NCI-H1048 (cell line): ENCODE measurements at places on chromosomes 6 and 20.

- no peak for DNase-seq
These were observed 1.6 kb downstream of the SRPK1 start for GRCh38 chr6:35919085-35919826.

DNA sequence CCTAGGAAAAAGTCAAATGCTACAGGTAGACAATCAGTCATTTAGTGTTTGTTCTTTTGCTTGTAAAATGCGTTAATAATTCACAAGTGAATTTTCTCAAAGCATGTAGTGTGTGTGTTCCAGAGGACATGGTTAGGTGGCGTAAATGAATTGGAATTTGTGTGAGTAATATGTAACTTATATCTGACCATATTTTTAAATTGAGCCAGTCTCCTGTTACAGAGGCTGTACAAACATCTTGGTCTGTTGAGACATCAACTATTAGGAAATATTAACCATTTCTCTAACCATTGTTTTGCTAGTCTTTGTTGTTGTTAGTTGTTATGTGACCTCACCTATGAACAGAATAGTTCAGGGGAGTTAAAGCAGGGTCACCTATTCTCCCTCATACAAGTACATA, 22.7 kb downstream of the MCM8 start:
- DNase-seq, result no peak

DNA sequence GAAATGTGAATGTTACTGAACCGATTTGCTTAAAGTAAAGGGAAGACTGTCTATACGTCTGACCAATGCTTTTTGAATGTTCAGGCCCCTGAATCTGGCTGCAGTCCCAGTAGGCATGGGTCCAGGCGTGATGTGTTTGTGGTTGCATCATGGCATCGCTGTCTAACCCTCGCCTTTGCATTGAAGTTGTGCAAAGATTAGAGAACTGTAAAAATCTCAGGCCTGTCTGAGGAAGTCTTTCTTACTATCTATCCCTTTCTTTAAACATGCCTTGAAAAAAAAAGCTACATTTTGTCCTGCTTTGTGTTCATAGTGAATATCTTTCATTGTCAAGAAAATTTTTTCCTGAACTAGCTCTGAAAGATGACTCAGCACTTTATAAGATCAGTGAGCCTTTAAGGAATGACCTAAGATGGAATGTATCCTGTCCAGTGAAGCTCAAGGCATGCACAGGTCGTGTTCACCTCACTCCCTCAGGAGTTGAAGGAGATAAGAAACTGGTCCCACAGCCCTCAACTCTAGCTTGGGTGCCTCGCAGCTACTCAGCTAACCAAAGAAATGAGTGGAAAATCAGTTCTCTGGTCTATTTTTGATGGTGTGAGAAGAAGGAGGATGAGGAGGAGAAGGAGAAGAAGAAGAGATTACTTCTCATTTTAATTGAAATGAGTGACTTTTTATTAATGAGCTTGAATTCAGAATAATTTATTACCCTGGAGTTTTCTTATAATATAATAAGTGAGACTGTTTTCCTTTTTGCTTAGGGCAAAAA, 48.6 kb downstream of the TPD52L1 start:
- no peak for DNase-seq

DNA sequence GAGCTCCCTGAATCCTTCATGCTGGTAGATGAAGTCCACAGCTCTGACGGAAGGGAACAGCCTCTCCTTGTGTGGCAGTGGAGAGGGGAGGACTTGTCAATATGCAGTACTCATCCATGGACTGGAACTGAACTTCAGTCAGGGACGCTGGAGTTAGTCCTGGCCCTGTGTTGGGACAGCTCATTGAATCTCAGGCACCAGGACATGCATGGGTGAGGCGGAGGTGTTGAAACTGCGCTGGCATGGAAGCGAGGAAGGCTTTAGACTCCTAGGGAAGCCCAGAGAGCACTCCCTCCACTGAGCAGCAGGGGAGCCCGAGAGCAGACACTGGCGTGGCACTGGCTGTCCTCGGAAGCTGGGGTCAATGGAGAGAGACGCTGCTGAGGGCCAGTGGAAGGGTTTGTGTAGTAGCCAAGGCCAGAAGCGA, 161.3 kb upstream of the GGTLC1 start:
- no peak for DNase-seq

- no peak for DNase-seq
These were observed 417.3 kb upstream of the MARCKS start for GRCh38 chr6:113439866-113440265.

GRCh38 chr20:54622333-54623295, 147.2 kb downstream of the DOK5 start:
- no peak for DNase-seq

- no peak for DNase-seq
These were observed 104.4 kb upstream of the TAB2 start for GRCh38 chr6:149212892-149213801.

- no peak for DNase-seq
These were observed 148.2 kb downstream of the BMP7 start for GRCh38 chr20:57118107-57118769.

GRCh38 chr20:5654557-5654956, 95.6 kb upstream of the SHLD1 start:
- no peak for DNase-seq

- DNase-seq, result no peak
These were observed 224.9 kb upstream of the SYNCRIP start for GRCh38 chr6:85867595-85867994.

DNA sequence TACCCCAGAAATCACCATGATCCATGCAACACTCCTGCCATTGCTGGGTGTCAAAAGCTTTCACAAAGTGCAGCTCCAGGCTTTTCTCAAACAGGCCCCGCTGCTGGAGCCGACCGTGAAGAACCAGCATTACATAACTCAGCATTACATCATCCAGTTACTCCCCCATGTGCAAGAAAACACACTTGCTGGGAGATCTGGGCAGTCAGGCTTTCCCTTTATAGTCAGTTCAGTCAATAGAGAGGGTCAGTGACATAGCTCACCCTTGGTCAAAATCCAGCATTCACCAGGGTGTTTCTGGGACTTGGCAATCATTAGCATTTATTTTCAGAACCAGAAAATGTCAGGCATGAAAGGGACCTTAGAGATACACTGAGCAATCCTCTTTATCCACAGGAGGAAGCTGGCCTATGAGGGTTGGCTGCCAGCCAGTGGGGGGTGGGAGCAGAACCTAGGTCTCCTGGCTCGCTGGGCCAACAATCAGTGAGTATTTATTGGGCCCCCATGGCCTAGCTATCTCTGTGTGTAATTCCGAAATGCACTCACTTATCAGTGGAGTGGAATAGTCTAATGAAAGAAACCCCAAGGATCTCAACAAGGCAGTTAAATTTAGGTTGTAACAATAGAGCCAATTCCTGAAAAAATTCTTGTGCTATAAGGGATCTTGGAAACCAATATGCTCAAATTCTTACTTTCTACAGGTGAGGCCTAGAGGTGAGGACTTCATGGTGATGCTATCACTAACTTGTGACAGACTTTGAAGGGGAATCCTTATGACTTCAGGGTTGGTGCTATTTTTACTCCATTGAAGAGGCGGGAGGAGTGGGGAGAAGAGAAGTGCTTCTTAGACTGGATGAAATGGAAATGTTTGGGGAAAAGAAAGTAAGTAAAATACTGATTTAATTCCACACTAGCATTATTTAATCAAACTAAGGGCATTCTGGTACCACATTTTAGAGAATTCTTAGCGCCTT, 54.6 kb downstream of the LYRM4 start:
- DNase-seq, result no peak

DNA sequence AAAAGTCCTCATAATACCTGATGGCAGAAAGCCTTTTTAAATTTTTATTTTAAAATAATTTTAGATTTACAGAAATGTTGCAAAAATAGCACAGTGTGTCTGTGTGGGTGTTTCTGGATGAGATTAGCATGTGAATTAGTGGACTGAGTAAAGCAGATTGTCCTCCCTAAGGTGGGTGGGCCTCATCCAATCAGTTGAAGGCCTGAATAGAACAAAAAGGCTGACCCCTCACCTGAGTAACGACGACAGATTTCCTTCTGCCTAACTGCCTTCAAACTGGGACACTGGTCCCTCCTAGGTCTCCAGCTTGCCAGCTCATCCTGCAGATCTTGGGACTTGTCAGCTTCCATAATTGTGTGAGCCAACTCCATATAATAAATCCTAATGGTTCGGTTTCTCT, 54.2 kb downstream of the FAXC start:
- DNase-seq, result no peak

DNA sequence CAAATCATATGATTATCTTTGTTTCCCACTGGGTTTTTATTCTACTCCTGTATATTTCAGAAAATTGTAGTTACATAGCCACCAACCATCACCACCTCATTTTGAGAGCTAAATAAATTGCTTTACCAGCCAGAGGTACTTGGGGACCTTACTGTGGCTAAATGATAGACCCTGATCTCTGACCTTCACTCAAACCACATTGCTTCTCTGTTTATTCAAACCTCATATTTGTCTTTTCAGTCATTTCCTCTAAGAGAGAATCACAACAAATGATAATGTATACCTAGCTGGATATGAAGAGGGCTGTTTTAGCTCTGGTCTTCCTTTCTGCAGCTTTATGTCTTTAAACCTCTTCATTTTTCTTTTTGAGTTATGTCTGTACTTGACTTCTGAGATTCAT, 142.8 kb downstream of the ADGB start:
- DNase-seq, result no peak

GRCh38 chr6:17130786-17131185, 28.9 kb downstream of the STMND1 start:
- DNase-seq, result no peak

DNA sequence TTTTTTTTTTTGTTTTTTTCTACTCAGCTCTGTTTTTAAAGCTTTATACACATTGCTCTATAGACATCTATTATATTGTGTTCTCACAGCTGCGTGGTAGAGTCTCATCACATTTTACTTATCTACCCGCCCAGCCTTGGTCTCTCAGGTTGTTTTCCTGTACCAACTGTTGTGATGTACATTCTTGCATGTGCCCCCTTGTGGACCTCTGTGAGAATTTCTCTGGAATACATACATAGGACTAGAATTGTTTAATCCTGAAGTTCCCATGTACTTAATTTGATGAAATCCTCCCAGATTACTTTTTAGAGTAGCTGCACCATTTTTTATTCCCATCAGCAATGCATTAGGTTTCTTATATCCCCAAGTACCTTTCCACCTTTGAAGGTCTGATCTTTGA, 40.4 kb upstream of the TINAG start:
- DNase-seq, result no peak

DNA sequence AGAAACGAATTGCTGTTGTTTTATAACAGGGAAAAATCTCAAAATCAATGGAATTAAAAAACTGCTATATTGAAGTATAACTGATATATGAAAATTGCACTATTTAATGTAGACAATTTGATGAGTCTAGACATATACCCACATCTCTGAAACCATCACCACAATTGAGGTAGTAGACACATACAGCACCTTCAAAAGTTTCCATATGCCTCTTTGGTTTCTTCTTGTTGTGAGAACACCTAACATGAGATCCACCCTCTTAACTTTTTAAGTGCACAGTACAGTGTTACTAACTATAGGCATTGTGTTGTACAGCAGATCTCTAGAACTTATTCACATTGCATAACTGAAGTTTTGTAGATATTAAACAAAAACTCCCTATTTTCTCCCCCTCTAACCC, 14.0 kb upstream of the SLC17A5 start:
- no peak for DNase-seq

DNA sequence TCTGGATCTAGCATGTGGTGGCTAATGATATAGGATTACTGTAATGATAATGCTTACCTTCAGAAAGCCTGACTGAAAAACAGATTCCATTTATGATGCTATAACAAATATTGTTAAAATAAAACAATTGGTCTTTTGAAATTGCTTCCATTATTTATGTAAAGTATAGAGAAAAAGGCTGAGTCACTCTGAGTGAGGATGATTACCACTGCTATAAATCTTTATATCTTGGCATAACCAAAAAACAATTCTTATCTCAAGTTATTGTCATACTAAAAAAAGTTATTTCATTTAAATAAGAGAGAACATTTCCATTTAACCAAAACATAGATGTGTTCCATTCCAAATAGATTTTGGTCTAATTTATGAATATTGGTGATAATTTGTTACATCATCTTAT, 53.0 kb upstream of the DST start:
- DNase-seq, result no peak

- DNase-seq, result no peak
These were observed 53.4 kb downstream of the SEL1L2 start for GRCh38 chr20:13936781-13937576.

GRCh38 chr6:111874025-111874415, 768 bp upstream of the FYN start:
- no peak for DNase-seq

- DNase-seq, result no peak
These were observed 16.7 kb upstream of the FOXF2 start for GRCh38 chr6:1372690-1373089.

- DNase-seq, result no peak
These were observed 5.3 kb upstream of the CPNE5 start for GRCh38 chr6:36844232-36845170.

DNA sequence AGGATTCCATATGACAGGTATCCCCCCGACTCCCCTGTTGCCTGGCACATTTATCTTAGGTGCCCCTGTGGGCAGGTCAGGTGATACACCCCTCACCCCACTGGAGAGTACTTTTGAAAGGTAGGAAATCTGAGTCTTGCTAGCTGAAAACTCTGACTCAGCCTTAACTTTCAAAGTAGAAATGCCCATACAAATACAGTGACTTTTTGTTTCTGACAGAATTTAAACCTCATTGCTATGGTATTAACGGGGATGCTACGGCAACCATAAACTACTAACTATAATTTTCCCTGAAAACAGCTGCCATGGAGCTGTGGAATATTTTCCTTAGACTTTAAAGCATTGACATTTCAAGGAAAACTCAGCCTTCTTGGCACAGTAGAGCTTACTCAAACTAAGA, 536.0 kb downstream of the RFPL4B start:
- no peak for DNase-seq

DNA sequence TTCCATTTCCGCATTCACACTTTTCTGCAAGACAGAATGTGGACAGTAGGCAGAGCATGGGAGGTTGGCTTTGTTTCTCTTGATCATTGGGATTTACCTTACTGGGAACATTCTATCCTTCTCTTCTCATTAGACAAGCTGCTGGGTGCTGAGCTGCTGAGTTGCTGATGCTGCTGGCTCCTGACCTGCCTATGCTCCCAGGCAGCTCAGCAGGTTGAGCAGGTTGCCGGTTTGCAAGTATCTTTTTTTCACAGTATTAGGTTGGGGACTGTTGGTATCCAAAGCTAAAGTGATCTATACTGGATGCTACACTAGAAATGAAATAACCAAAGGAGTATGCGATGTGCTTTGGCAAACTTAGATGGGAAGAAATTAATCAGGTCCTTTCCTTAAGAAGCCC, 23.7 kb upstream of the ADGRF4 start:
- no peak for DNase-seq

DNA sequence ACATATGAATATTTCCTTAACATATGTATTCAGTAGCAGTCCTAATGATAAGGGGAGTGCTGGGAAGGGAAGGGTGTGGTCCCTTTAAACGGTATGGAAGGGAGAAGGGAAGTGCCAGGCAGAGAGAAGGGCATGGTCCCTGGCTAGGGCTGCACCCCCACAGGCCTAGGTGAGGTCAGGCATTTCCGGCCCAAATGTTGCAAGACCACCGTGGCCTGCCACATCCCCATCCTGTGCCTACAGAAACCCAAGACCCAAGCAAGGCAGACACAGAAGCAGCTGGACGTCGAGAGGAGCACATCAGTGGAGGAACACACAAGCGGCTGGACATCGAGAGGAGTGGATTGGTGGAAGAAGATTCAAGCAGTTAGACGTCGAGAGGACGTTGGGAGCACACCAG, 5.9 kb downstream of the RRAGD start:
- no peak for DNase-seq
